Thyroid gland (tissue), 4 donors: ENCODE measurements at places on chromosomes 7 and 10. TPM values are rescaled to one million over a fixed set of nuclear protein-coding genes. Genes with fewer than 3 reads are reported as not detected.

INSIG1 gene
- 32.3 TPM for total RNA-seq

ZNF22 gene
- 40.3 TPM for total RNA-seq

C7orf33 gene
- not detected for total RNA-seq

CYP2E1 gene
- 2.0 TPM for total RNA-seq

ZNF248 gene
- total RNA-seq, result 30.4 TPM

ODAD2 gene
- not detected for total RNA-seq

ABCB1 gene
- 3.4 TPM for total RNA-seq

NANOS1 gene
- total RNA-seq, result 24.2 TPM

TET1 gene
- total RNA-seq, result 11.4 TPM

PON1 gene
- total RNA-seq, result not detected

TDRD1 gene
- total RNA-seq, result not detected

PDE6C gene
- not detected for total RNA-seq

RTKN2 gene
- 1.6 TPM for total RNA-seq

KCNH2 gene
- total RNA-seq, result 0.33 TPM

VAX1 gene
- total RNA-seq, result not detected

HERPUD2 gene
- 35.9 TPM for total RNA-seq
